ENCODE measurements at places on chromosomes 12 and 14.

DNA sequence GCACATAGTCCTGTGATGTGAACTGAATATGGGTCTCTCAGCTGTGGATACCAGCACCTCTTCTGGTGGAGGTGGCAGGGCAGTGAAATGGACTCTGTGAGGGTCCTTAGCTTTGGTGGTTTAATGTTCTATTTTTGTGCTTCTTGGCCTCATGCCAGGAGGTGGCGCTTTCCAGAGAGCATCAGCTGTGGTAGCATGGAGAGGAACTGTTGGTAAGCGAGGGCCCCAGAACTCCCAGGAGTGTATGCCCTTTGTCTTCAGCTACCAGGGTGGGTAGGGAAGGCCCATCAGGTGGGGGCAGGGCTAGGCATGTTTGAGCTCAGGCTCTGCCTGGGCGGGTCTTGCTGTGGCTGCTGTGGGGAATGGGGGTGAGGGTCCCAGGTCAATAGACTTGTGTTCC, 241.7 kb downstream of the AEBP2 start:
- peak; percentile 14 for DNase-seq

DNA sequence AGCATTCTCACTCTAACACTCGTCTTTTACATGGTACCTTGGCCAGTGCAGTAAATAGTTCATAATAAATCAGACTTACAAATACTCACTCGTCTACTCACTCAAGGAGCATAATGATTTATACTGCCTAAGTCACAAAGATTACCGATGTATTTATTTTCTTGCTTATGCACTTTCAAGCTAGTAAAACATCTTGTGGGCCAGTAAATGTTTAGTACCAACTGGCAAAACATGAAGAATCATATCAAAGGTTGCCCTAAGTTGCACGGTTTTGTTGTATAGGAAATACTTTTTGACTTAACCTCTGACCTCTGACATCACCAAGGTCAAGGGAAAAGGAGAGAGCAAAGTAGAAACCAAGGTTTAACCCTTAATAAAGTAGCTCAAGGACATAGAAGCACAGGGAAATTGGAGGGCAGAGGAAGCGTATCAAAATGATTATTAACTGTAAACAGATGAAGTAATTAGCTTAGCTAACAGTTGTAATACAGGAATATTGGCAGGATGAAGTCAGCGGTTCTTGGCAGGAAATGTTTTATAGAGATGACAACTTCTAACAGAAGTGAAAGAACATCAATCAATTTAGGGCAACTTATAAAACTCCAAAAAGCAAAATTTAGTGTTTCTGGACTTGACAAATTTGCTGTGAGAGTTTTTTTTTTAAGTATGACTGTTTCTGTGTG, 131.9 kb downstream of the HMGA2 start:
- DNase-seq: no peak

- no peak for DNase-seq
These were observed 79.0 kb downstream of the DCAF5 start for GRCh38 chr14:69073915-69074314.

DNA sequence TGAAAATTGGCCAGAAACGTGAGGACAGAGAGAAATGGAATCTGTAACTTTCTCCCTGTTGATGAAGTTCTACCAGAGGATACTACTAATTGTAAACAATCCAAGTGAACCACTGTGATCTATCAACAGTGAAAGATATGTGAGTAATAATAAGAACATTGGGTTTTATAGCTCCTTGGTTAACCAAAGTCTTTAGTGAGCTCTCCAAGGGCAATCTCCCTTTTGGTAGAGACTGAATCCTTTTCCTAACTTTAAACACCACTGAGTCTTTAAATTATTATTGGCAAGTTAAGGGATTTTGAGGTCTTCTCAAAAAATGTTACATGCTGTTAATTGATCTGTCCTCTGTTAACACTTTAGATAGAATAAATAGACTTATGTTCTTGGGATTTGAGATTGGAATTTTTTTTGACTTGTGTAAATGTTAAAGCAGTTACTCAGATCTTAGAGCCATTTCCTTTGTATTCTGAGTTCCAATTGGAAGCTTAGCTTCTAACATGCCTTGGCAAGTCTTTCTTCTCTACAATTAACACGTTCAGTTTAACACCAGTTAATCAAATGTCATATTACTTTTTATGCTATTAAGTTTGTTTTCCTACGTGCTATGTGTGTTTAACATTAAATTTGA, 338.2 kb upstream of the DDHD1 start:
- no peak for DNase-seq

GRCh38 chr14:32656601-32657000, 282.1 kb upstream of the NPAS3 start:
- no peak for DNase-seq

DNA sequence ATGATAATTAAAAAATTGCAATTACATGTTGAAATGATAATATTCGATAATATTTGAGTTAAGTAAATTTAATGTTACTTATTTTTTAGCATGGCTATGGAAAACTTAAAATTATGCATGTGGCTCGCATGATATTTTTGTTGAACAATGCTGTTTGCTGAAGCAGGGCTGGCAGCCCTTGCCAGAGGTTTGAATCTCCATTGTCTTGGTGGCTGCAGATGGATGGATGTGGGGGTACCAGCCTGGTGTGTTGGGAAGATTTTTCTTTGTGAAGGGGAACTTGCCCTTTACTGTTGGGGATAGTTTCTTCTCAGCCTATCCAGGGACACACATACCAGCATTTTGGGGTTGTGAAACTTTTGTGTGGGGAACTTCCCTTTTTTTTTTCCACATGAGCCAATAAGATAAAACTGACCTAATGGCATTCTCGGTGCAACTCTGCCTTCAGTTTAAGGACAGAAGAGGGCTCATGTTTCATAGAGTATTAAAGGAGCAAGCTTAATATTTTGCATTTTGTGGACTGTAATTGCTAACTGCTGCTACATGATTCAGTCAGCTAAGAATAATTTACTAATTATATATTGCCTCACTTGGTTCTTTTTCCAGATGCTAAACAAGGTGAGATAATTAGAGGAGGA, 8.8 kb downstream of the RASSF3 start:
- DNase-seq: no peak

GRCh38 chr14:103815253-103815652, 32.1 kb downstream of the PPP1R13B start:
- DNase-seq: no peak

GRCh38 chr12:17079251-17079909, 473.4 kb upstream of the LMO3 start:
- peak; percentile 13 for DNase-seq

DNA sequence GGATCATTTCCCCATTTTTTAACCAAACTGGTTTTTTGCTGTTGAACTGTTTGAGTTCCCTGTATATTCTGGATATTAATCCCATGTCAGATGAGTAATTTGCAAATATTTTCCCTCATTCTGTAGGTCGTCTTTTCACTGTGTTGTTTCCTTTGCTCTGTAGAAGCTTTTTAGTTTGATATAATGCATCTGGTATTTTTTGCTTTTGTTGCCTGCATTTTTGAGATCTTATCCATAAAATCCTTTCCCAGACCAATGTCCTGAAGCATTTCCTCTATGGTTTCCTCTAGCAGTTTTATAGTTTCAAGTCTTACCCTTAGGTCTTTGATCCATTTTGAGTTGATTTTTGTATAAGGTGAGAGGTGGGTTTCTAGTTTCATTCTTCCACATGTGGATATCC, 71.3 kb downstream of the LRP6 start:
- DNase-seq: no peak
